ENCODE measurements at places on chromosomes 7 and 10. TPM values are rescaled to one million over a fixed set of nuclear protein-coding genes. Genes with fewer than 3 reads are reported as not detected.
A peak's percentile ranks its signal among the peaks of the same experiment; 100 is the strongest.

GRCh38 chr7:83273699-83274098 is 111.0 kb upstream of the PCLO start:
- no peak for DNase-seq

DNA sequence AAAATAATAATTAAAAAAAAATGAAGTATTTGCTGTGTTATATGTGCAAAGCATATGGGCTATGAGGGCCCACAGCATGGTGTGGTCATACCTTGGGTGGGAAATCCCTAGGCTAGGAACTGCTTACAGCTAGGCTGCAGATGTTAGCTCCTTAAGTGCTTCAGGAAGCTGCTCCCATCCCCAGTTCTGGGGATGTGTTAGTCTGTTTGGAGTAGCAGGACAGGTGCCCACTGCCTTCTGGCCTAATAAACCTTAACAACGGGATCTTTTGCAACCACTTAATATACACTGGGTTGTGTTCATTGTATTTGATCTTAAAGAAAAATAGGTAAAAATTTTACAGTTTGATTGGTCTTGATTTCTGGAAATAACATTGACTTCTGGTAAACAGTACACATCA is 46.3 kb downstream of the HK1 start:
- no peak for DNase-seq

GRCh38 chr7:141145630-141145982 is 71.7 kb downstream of the TMEM178B start:
- DNase-seq: no peak

DNA sequence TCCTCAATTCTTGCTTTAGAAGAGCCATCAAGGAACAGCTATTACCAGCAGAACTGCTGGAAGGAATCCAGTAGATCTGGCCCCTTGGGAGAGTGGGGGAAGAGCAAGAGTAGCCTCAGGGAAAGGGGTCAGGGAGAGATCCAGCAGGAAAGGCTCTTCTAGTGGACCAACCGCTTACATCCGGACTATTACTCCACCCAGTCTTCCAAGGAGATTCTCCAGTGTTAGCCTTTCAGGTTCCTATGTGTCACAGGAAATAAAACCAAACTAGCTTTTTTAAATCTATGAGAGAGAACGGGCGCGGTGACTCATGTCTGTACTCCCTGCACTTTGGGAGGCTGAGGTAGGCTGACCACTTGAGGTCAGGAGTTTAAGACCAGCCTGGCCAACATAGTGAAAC is 34.3 kb downstream of the TET1 start:
- DNase-seq: no peak

DNA sequence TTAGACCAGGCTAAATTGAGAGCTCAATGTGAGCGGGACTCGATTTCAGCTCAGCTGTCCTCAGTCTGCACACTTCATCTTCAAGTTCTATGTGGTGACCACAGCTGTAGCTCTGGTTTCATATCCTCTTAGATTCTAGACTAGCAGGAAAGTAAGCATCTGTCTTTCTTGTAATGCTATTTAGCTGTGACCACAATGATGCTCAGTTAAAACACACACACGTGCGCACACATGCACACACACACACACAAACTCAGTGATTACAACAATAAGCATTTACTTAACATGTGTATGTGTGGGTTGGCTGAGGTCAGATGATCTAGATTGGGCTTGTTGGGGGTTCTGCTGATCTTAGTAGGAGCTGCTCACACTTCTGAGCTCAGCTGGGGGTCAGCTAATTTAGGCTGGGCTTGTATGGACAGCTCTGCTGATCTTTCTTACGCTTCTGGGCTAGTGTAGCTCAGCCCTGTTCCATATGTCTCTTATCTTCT is 82.5 kb downstream of the ZNF365 start:
- no peak for DNase-seq

GRCh38 chr10:123203393-123204126 is 49.4 kb downstream of the BUB3 start:
- DNase-seq: no peak

DNA sequence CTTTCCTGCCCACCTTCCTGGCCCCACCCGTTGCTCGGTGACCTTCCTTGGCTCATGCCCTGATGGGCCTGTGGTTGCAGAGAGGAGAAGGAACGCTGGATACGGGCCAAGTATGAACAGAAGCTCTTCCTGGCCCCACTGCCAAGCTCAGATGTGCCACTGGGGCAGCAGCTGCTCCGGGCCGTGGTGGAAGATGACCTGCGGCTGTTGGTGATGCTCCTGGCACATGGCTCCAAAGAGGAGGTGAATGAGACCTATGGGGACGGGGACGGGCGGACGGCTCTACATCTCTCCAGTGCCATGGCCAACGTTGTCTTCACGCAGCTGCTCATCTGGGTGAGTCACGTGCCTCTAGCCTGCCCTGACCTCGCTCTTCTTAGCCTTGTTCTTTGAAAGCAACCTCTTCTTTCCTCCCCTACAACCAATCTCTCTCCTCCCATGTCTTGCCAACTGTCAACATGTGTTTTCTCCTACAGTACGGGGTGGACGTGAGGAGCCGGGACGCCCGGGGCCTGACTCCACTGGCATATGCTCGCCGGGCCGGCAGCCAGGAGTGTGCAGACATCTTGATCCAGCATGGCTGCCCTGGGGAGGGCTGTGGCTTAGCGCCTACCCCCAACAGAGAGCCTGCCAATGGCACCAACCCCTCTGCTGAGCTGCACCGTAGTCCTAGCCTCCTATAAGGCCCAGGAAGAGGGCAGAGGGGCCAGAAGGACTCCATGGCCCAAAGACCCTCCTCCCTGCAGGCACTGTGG is 24.1 kb downstream of the GBX1 start:
- no peak for DNase-seq

The MMD2 gene
- not detected for polyA plus RNA-seq

- no peak for DNase-seq
These were observed 1.0 kb downstream of the LRCH4 start for GRCh38 chr7:100584683-100585510.

The BAMBI gene
- polyA plus RNA-seq: 11.0 TPM

GRCh38 chr10:61791216-61791615 is 110.3 kb upstream of the ARID5B start:
- DNase-seq: no peak

The GNA12 gene
- 97.4 TPM for polyA plus RNA-seq

DNA sequence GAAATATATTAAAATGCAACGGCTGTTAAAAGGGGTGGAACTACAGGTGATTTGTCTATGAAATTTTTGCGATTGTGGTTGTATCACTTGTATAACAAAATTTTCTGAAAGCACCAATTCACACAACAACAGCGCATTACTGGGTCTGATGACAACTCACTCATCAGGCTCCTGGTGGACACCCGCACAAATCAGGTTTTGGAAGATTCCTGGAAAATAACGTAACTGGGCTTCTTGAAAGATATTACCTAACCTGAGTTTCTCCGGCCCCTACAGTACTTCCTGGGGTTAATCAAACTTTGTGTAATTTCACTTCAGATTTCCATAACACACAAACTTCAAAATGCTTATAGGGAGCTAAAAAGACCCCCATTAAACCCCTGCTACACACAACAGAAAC is 7.6 kb downstream of the SNX8 start:
- DNase-seq: no peak

DNA sequence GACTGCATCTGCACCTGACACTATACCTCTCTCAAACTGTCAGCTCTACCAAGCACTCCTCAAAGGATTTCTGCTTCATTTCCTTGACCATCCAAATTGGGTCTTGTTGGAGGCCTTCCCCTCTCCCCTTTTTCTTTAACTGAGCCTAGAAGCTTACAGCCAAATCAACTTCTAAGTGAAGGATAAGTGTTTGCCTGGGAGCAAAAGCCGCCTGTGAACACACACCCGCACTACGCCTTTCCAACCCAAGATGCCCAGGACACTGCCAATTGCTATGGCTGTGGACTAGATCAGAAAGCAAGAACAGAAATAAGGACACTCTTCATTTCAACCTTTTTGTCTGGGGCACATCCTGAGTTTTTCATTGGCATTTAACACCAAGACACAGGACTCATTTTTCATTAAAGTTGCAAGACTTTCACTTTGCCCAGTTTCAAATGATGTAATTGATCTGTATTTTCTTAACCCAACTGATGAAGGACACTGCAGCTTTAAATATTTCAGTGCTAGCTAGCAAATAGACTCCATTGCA is 52.8 kb downstream of the CPEB3 start:
- no peak for DNase-seq

DNA sequence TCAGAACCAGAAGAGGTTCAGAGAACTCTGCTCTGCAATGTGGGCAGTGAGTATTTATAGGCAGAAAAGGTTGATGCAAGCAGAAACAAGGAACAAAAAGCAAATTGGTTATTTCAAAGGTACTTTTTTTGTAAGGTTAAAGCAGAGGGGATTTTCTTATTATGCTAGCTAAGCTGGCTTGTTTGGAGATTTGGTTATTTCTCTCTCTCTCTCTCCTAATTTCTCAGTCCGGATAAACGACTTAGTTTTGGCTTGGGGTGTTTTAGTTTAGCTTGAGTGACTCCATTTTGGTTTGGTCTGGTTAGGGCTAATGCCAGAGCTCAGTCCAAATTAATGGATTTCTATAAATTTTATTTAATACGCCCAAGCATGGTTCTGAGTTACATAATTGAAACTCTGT is 566.8 kb downstream of the SH2D4B start:
- DNase-seq: no peak

The MEOX2 gene
- polyA plus RNA-seq: not detected

DNA sequence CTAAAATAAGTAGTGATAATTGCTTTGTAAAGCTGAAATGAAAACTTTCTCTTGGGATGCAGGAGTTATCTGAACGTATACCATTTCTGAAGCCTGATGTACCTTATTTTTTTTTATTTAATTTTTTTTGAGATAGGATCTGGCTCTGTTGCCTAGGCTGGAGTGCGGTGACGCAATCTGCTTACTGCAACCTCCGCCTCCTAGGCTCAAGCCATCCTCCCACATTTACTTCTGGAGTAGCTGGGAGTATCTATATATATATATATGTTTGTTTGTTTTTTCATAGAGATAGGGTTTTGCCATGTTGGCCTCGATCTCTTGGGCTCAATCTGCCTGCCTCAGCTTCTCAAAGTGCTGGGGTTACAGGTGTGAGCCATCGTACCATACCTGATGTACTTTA is 2.4 kb downstream of the PMPCB start:
- DNase-seq: no peak

- DNase-seq: no peak
These were observed 17.3 kb downstream of the MLXIPL start for GRCh38 chr7:73606801-73607691.

DNA sequence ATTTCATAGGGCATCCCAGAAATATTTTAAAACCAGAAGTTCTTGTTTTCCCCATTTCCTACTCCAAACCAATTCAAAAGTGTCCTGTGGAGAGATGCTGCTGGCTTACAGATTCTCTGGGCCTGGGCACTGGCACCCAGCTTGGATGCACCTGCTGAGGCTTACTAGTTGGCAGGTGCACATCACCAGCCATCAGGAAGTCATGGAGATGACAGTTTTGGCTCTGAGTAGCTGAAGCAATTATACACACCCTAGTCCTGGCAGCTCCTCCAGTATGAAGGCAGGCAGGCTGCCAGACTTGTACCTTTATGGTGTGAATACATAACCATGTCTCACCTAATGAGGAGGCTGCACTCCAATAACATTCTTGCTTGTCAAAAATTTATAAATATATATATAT is 276.6 kb upstream of the GHITM start:
- no peak for DNase-seq

DNA sequence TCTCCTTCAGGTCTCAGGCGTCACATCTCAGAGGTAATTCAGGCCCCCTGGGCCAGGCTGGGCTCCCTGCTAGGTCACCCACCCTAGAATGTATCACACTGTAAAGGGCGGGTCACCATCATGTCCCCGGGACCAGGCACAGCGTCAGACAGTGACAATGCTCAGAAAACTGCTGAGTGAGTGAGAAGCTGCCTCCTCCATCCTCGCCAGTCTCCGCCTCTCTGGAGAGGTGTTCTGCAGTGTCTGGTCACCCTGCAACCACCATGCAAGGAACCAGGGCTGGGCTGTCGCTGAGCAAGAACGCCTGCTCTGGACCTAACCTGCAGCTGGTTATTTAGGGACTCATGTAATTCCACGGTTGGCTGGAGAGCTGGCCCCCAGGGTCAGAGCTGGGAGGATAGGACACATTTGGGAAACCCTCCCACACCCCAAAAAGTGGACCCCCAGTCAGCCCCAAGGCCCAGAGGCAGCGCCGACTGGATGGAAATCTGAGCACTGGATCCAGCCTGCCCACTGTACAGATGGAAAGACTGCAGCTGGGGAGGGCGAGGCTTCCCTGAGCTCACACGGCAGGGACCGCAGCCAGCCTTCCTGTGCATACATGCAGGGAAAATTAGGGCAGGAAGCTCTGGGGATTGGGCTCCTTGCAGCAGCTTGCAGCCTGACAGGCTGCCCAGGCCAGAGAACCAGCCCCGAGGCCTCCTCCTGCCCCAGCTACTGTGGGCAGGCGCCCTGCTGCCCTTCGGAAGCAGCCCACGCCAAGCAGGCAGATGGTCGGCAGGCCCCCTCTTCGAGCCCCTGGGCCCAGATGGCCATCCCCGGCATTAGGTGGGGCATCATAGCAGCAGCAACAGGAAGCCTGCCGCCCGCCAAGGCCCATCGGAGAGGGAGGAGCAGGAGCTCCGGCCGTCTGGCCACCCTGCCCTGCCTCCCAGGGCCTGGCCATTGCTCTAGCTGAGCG is 105.4 kb upstream of the ZMIZ1 start:
- no peak for DNase-seq

DNA sequence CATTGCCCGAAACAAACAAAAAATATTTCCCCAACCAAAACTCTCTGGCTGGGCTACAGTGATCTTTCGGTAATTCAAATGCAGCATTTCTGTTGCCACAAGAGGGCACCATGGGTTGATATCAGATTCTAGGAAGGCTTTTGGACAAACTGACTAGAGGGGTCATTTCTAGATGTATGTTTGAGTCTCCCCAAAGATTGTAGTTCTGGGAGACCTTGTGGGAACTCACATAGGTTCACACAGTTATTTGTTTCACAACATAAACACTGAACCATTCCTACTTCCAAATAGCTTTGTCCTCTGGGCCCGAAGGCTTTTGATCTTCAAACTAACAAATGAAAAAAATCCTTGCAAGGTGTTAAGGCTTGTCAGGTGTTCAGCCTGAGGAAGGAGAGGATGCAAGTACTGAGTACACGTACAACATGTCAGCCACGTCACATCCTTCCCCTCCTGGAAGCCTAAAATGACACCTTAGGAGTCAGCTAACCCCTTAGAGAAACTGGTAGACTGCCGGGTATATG is 37.0 kb upstream of the IL15RA start:
- DNase-seq: no peak

The GIMAP4 gene
- not detected for polyA plus RNA-seq

The TMEM213 gene
- polyA plus RNA-seq: not detected

GRCh38 chr10:95841661-95842498 is 65.9 kb upstream of the CC2D2B start:
- peak; percentile 27 for DNase-seq

All from AG04450 (cell line).